Right ventricle myocardium superior (tissue), 1 donor: ENCODE measurements at places on chromosomes 4 and X. TPM values are rescaled to one million over a fixed set of nuclear protein-coding genes. Genes with fewer than 3 reads are reported as not detected.

The ASB9 gene
- total RNA-seq, result 0.70 TPM

The BST1 gene
- total RNA-seq, result 2.6 TPM

The IL15 gene
- 2.4 TPM for total RNA-seq

The HTN3 gene
- not detected for total RNA-seq

The MAGEC1 gene
- total RNA-seq, result not detected

The EMD gene
- total RNA-seq, result 49.2 TPM

GRCh38 chr4:104393655-104394324, 100.9 kb downstream of the CXXC4 start:
- no peak for DNase-seq

DNA sequence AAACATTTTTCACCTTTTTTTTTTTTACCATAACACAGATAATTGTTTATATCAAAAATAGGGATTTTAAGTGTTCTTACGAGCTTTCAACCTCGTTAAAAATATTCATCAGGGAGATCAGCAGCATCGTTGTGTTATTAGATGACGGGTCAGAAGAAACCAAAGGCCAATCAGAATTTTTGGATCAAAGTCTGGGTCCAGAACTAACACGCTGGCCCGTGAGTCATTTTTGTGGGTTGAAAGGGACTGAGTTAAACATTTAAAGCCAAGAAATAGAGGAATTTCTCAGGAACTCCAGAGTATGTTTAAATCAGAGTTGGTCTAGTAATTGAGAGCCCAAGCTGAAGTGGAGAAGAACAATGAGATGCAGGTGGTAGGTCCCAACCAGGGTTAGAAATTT, 170.8 kb downstream of the TLL1 start:
- no peak for DNase-seq
